ENCODE measurements at places on chromosomes 4 and X. TPM values are rescaled to one million over a fixed set of nuclear protein-coding genes. Genes with fewer than 3 reads are reported as not detected.

The OTC gene
- 5.0 TPM for total RNA-seq

The FABP2 gene
- not detected for total RNA-seq

The AKAP14 gene
- total RNA-seq = not detected

The SERTM2 gene
- 3.1 TPM for total RNA-seq

The RBM41 gene
- total RNA-seq = 13.5 TPM

The TFDP3 gene
- total RNA-seq = not detected

The CENPVL2 gene
- total RNA-seq = not detected

The CD99L2 gene
- total RNA-seq = 51.3 TPM

The FAAH2 gene
- not detected for total RNA-seq

The ADGRG4 gene
- total RNA-seq = 4.4 TPM

The MYOZ2 gene
- total RNA-seq = not detected

The APLN gene
- 2.6 TPM for total RNA-seq

The SPANXN2 gene
- total RNA-seq = not detected

The TMSB15B gene
- total RNA-seq = 1.3 TPM

The STS gene
- 6.4 TPM for total RNA-seq

The TCEAL7 gene
- total RNA-seq = 37.6 TPM

The TSPAN7 gene
- total RNA-seq = 111 TPM

The NWD2 gene
- 0.14 TPM for total RNA-seq

The CYBB gene
- total RNA-seq = 32.4 TPM

The TLR10 gene
- total RNA-seq = not detected

The REPS2 gene
- total RNA-seq = 20.3 TPM

The SPACA5 gene
- not detected for total RNA-seq

The KLB gene
- total RNA-seq = 0.21 TPM

The TLL1 gene
- total RNA-seq = 9.7 TPM

The TMPRSS11F gene
- not detected for total RNA-seq

The ANKRD37 gene
- total RNA-seq = 15.6 TPM

The KIT gene
- total RNA-seq = 6.4 TPM

The SHISA3 gene
- total RNA-seq = 0.51 TPM

The EDA2R gene
- total RNA-seq = not detected
